ENCODE measurements at places on chromosomes 4 and X.

DNA sequence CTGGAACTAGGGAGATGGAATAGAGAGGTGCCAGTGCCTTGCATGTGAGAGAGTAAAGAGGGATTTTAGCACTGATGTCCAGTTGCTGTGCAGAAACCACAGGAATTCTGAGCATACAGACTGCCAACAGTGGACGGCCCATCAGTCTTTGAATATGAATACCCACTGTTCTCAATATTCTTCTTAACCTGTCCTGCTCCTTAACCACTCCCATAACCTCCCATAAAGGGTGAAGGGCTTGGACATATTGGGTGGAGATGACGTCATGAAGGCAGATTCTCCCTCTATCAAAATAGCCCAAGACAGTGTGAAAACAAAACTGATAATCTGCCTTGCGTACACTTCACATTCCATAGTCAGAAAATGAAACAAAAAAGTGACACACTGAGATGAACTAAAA lies 1313.7 kb upstream of the PABPC4L start:
- no peaks in the 10 kb centered on the region for H3K36me3 ChIP-seq
- H3K27me3 ChIP-seq, result no peaks in the 10 kb centered on the region
- H3K4me3 ChIP-seq, result no peak overlapping the region
- H3K27ac ChIP-seq, result no peak overlapping the region
- no peaks in the 10 kb centered on the region for H3K4me1 ChIP-seq

GRCh38 chrX:38768079-38768478 lies 33.2 kb upstream of the MID1IP1 start:
- H3K36me3 ChIP-seq, result no peaks in the 10 kb centered on the region
- H3K27me3 ChIP-seq, result no peaks in the 10 kb centered on the region
- H3K4me1 ChIP-seq, result no peaks in the 10 kb centered on the region
- H3K4me3 ChIP-seq, result no peak overlapping the region
- DNase-seq, result no peak
- H3K27ac ChIP-seq, result no peak overlapping the region

GRCh38 chr4:151882072-151882803 lies 121.4 kb upstream of the GATB start:
- H3K36me3 ChIP-seq, result peaks cover 2% of the 10 kb centered on the region
- peaks cover 18% of the 10 kb centered on the region for H3K4me1 ChIP-seq
- peak overlapping the region; percentile 56 for H3K27ac ChIP-seq
- H3K4me3 ChIP-seq, result no peak overlapping the region

GRCh38 chrX:13721371-13721770 lies 13.0 kb downstream of the TRAPPC2 start:
- peaks cover 80% of the 10 kb centered on the region for H3K36me3 ChIP-seq
- no peak for DNase-seq
- H3K27ac ChIP-seq, result no peak overlapping the region
- H3K27me3 ChIP-seq, result no peaks in the 10 kb centered on the region

- DNase-seq, result no peak
- H3K4me1 ChIP-seq, result peaks cover 3% of the 10 kb centered on the region
- no peaks in the 10 kb centered on the region for H3K27me3 ChIP-seq
- H3K4me3 ChIP-seq, result no peak overlapping the region
Observed at GRCh38 chrX:46044486-46044885, 500.7 kb downstream of the ZNF674 start.

DNA sequence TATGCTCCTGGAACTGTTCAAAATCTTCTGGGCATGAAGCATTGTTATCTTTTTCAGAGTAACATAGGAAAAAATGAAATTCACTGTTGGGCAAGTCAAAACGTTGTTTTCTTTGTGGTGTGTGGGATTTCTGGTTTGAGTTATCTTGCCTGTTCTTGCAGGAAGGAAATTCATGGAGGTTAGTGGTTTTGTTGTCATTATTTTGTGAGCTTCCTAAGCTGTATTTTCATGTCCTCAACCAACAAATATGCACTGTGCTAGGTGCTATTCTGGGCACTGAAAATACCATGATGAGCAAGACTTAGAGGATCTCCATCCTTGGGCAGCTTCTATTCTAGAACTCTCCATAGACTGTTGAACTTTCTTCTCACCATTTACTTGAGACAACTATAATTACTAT lies 16.9 kb downstream of the SPINK2 start:
- no peak overlapping the region for H3K27ac ChIP-seq
- no peak for DNase-seq
- no peak overlapping the region for H3K4me3 ChIP-seq
- peaks cover 9% of the 10 kb centered on the region for H3K4me1 ChIP-seq
- H3K36me3 ChIP-seq, result no peaks in the 10 kb centered on the region
- H3K27me3 ChIP-seq, result no peaks in the 10 kb centered on the region

- DNase-seq, result no peak
- no peak overlapping the region for H3K27ac ChIP-seq
- no peak overlapping the region for H3K4me3 ChIP-seq
- no peaks in the 10 kb centered on the region for H3K27me3 ChIP-seq
- no peaks in the 10 kb centered on the region for H3K36me3 ChIP-seq
Observed at GRCh38 chr4:66416425-66416824, 746.1 kb upstream of the EPHA5 start.

DNA sequence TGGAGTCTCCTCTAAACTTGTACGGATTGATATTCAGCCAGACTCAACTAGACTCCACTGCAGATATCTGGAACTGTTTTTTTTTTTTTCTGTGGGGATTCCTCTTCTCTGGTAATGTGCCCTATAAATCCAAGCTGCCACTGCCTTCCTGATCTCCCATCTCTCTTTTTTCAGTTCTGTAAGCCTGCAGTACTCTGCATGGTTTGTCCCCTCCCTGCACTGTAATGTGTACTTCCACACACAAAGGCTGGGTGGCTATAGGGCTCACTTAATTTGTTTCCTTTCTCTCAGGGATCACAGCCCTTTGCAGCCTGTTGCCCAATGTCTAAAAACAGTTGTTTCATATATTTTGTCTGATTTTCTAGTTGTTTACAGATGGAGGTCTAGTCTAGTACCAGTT lies 84.7 kb upstream of the RPA4 start:
- H3K36me3 ChIP-seq, result no peaks in the 10 kb centered on the region
- no peak overlapping the region for H3K27ac ChIP-seq
- H3K27me3 ChIP-seq, result no peaks in the 10 kb centered on the region
- H3K4me3 ChIP-seq, result no peak overlapping the region
- DNase-seq, result no peak

GRCh38 chr4:1151541-1151940 lies 20.8 kb downstream of the SPON2 start:
- DNase-seq, result no peak
- H3K27ac ChIP-seq, result no peak overlapping the region
- peaks cover 15% of the 10 kb centered on the region for H3K4me1 ChIP-seq
- peaks cover 5% of the 10 kb centered on the region for H3K27me3 ChIP-seq
- H3K4me3 ChIP-seq, result no peak overlapping the region

GRCh38 chr4:9758641-9759317 lies 22.7 kb upstream of the DRD5 start:
- no peak for DNase-seq
- no peak overlapping the region for H3K27ac ChIP-seq
- no peaks in the 10 kb centered on the region for H3K36me3 ChIP-seq

GRCh38 chrX:48530736-48531135 lies 8.8 kb upstream of the TBC1D25 start:
- no peak overlapping the region for H3K4me3 ChIP-seq
- H3K36me3 ChIP-seq, result peaks cover 19% of the 10 kb centered on the region
- H3K27me3 ChIP-seq, result no peaks in the 10 kb centered on the region
- H3K27ac ChIP-seq, result no peak overlapping the region

- DNase-seq, result no peak
- H3K36me3 ChIP-seq, result no peaks in the 10 kb centered on the region
- H3K27ac ChIP-seq, result no peak overlapping the region
Observed at GRCh38 chr4:138049355-138049754, 192.8 kb downstream of the SLC7A11 start.

DNA sequence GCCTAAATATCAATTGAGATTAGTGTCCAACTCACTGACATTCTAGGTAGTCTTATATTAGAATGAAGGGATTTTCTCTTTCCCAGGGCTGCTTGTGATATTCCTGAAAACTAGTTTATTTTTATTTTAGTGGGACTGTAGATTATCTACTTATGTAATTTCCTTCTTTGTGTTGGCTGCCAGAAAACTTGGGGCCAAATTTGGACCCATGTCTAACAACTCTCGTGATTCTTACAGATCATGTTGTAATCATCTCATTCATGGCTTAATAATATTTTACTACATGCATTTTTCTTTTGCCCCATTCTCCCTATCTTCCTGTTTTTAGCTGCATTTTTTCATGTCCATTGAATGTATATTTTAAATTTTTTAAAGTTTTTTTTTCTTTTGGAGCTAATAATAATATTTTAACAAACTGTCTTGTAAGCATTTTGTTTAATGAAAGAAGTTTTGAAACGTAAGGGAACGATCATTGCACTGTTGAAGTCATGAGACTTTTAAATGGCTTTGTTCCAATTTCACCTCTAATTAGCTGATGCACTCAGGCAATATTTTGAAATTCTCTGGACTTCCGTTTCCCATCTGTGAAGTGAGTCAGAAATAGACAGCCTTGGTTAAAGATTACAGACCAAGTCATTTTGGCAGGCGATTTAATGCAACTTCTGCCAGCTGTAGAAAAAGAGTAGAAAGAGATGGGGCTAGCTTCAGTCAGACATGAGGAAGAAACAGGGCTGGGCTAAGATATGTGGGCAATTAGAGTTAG lies 14.3 kb upstream of the TDO2 start:
- H3K27ac ChIP-seq, result no peak overlapping the region
- H3K27me3 ChIP-seq, result peaks cover 5% of the 10 kb centered on the region
- DNase-seq, result no peak
- H3K4me1 ChIP-seq, result no peaks in the 10 kb centered on the region

- no peak overlapping the region for H3K4me3 ChIP-seq
- H3K36me3 ChIP-seq, result no peaks in the 10 kb centered on the region
- no peaks in the 10 kb centered on the region for H3K4me1 ChIP-seq
- DNase-seq, result no peak
- no peaks in the 10 kb centered on the region for H3K27me3 ChIP-seq
- H3K27ac ChIP-seq, result no peak overlapping the region
Observed at GRCh38 chr4:183288955-183289354, 31.1 kb downstream of the CLDN22 start.

- no peak overlapping the region for H3K4me3 ChIP-seq
- no peaks in the 10 kb centered on the region for H3K36me3 ChIP-seq
- H3K27me3 ChIP-seq, result peaks cover 11% of the 10 kb centered on the region
Observed at GRCh38 chr4:145299380-145300076, 119.1 kb upstream of the OTUD4 start.

- no peaks in the 10 kb centered on the region for H3K27me3 ChIP-seq
- DNase-seq, result no peak
- no peaks in the 10 kb centered on the region for H3K36me3 ChIP-seq
- no peak overlapping the region for H3K27ac ChIP-seq
- H3K4me3 ChIP-seq, result no peak overlapping the region
Observed at GRCh38 chr4:16448241-16448840, 222.1 kb upstream of the TAPT1 start.

GRCh38 chr4:152690706-152691651 lies 11.2 kb upstream of the TMEM154 start:
- H3K36me3 ChIP-seq, result no peaks in the 10 kb centered on the region
- H3K27me3 ChIP-seq, result no peaks in the 10 kb centered on the region
- no peak for DNase-seq
- H3K27ac ChIP-seq, result no peak overlapping the region

DNA sequence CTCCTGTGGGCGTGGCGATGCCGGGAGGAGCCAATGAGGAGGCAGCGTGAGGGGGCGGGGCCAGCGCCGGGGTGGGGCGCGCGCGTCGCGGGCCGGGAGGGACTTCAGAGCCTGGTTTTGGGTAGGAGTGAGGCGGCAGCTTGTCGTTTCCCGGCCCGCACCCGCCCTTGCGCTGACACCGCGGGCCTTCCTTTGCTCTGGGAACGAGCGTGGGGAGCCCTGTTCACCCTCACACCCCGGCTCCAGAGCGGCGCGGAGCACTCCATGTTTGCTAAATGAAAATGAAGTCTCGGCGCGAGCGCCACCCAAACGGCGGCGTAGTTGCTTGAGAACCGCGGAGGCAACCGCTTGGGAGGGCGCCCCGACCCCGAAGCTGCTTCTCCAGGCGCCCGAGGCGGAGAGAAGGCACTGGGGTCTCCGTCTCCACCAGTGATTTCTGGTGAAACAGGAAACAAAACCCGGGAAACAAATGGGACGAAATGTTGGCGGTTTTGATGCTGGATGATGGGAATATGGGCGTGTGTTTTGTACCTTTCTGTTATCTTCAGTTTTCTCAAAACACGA lies 497 bp upstream of the GRPEL1 start:
- peak overlapping the region; percentile 97 for H3K27ac ChIP-seq
- peaks cover 21% of the 10 kb centered on the region for H3K36me3 ChIP-seq
- DNase-seq, result no peak
- peak overlapping the region; percentile 96 for H3K4me3 ChIP-seq
- H3K4me1 ChIP-seq, result peaks cover 50% of the 10 kb centered on the region
- peaks cover 10% of the 10 kb centered on the region for H3K27me3 ChIP-seq

- H3K4me3 ChIP-seq, result no peak overlapping the region
- H3K27ac ChIP-seq, result no peak overlapping the region
- DNase-seq, result no peak
- H3K27me3 ChIP-seq, result no peaks in the 10 kb centered on the region
- no peaks in the 10 kb centered on the region for H3K4me1 ChIP-seq
Observed at GRCh38 chrX:8364369-8365141, 100.1 kb upstream of the VCX3B start.

- no peak for DNase-seq
- H3K4me3 ChIP-seq, result no peak overlapping the region
- no peaks in the 10 kb centered on the region for H3K36me3 ChIP-seq
- H3K4me1 ChIP-seq, result no peaks in the 10 kb centered on the region
- H3K27ac ChIP-seq, result no peak overlapping the region
Observed at GRCh38 chr4:9769321-9769720, 12.1 kb upstream of the DRD5 start.

- H3K4me1 ChIP-seq, result no peaks in the 10 kb centered on the region
- no peak overlapping the region for H3K27ac ChIP-seq
- H3K27me3 ChIP-seq, result no peaks in the 10 kb centered on the region
- no peak for DNase-seq
Observed at GRCh38 chr4:4423706-4424498, 37.0 kb downstream of the NSG1 start.

- no peak overlapping the region for H3K27ac ChIP-seq
Observed at GRCh38 chr4:28313729-28314713, 1453.4 kb downstream of the STIM2 start.

DNA sequence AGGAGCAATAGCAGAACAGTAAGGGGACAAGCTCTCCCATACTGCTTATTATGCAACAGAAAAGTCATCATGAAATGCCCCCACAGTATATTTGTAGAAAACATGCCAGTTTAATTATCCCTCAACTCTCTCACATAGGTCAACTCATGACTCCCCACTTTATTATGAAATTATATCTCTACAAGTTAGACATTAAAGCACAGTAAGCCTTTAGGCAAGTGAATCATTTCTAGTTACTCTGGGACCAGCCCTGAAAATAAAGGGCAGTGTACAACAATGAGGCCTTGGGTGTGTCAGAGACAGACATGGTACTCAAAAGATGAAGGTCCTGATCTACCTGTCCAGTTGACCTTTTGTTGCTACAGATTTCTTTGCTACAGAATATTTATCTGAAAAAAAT lies 191.9 kb downstream of the FBXW7 start:
- no peak for DNase-seq
- H3K27ac ChIP-seq, result no peak overlapping the region
- no peaks in the 10 kb centered on the region for H3K27me3 ChIP-seq
- peaks cover 18% of the 10 kb centered on the region for H3K36me3 ChIP-seq
- H3K4me3 ChIP-seq, result no peak overlapping the region

- H3K4me3 ChIP-seq, result no peak overlapping the region
- no peak for DNase-seq
- H3K36me3 ChIP-seq, result no peaks in the 10 kb centered on the region
- H3K4me1 ChIP-seq, result no peaks in the 10 kb centered on the region
Observed at GRCh38 chr4:113410686-113411085, 350.9 kb downstream of the CAMK2D start.

All from stimulated activated naive B cell treated with anti-CD40 and anti-IgM and Interleukin-4, amounts not matched to agents 10 μg/mL and 1 μg/mL and 100 μg/mL, for 72 hours (primary cell).